ENCODE measurements at places on chromosomes 16 and 17. TPM values are rescaled to one million over a fixed set of nuclear protein-coding genes. Genes with fewer than 3 reads are reported as not detected.

The RNF43 gene
- total RNA-seq: not detected

DNA sequence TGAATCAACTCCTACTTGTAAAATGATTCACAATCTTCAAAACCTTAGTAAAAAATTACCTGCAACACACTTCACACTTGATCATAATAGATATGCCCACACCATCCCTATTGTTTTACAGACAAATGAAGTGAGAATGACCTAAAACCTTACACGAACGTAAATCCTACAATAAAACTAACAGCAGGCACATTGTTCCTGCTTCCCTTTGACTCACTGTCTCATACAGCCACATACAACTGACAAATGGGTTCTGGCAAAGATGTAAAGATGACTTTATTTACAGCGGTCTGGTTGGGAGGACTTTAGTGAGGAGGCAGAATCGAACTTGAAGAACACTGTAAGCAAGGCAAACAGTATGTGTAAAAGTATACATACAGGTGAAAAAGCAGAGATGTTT lies 188.7 kb downstream of the MYO1D start:
- no peak for DNase-seq

DNA sequence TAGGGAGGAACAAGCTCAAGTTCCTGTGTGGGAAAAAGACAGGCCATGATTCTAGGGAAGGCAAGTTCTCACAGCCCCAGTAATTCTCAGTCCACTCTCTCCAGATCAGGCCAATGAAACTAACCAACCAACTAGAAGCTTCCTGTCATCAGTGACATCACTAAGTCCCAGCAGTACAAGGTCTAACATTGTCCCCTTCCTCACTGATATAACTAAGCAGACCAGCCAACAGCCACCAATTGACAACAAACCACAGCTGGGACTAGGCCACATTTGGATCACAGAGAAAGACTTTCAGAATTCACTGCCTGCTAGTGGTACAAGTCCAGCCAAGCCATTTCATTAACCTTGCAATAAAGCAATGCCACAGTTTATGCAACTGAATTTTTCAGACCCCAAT lies 94.0 kb downstream of the CACNG1 start:
- DNase-seq: no peak

DNA sequence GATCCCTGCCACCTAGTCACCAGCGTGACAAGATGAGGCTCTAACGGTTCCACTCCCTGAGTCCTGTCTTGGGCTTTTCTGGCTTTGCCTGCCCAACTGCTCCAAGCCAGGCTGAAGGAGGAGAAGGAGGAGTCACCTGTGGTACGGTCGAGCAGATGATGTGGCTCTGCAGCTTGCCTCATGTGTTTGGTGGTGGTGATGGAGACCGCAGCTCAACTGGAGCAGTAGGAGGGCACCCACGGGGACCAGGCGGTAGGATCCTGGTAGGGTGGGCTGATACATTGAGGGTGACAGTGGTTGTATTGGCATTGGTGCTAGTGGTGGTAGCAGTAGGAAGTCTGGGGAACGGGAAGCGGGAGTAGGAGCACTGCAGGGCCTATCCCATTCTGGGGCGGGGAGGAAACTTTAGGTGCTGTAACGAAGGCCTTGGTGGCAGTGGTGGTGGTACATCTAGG lies 202.8 kb upstream of the WSB1 start:
- DNase-seq: no peak

- DNase-seq: no peak
Observed at GRCh38 chr17:57276621-57277020, 20.3 kb downstream of the MSI2 start.

DNA sequence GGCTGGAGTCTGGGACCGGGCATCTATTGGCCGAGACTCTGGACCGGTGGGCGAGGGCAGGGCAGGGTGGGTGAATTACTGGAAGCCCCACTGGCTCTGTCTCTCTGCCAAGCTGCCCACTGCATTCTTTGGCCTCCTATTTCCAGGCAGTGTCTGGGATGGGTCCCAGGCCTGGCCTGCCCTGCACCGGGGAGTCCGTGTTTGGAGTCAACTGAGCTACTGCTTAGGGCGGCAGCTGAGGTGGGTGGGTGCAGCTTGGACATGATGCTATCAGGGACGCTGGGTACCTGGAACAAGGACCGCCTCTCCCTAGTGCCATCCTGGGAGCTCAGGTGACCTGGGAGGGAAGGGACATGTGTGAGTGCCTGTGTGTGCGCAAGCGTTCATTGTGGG lies 58.1 kb downstream of the SOCS3 start:
- DNase-seq: no peak

- no peak for DNase-seq
Observed at GRCh38 chr16:49757559-49758069, 98.3 kb downstream of the ZNF423 start.

Data from fibroblast of villous mesenchyme (primary cell).